ENCODE measurements at places on chromosomes 1 and 21.

GRCh38 chr1:156368157-156368658 lies 803 bp upstream of the RHBG start:
- DNase-seq: no peak

GRCh38 chr1:167126317-167126716 lies 32.4 kb downstream of the STYXL2 start:
- no peak for DNase-seq

GRCh38 chr1:201309416-201309815 lies 26.1 kb downstream of the PKP1 start:
- no peak for DNase-seq

GRCh38 chr1:246934765-246935164 lies 3.0 kb upstream of the AHCTF1 start:
- no peak for DNase-seq

DNA sequence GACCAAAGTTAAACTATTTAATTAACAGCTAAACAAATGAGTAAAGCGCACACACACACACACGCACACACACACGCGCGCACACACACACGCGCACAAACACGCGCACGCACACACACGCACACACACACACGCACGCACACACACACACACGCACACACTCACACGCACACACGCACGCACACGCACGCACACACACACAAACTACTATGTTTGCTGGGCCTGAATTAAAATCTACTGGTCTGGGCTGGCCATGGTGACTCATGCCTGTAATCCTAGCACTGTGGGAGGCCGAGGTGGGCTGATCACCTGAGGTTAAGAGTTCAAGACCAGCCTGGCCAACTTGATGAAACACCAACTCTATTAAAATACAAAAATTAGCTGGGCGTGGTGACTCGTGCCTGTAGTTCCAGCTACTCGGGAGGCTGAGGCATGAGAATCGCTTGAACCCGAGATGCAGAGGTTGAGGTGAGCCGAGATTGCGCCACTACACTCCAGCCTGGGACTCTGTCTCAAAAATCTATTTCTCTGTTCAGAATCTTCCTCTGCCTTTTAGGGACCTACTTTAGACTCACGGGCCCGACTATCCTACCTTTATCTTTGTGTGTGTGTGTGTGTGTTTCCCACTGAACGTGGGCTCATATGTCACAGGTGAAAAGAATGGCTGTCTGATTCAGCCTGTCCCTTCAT lies 37.5 kb upstream of the DNAJC11 start:
- DNase-seq: no peak
